ENCODE measurements at places on chromosomes 7 and 10.

- no peak for DNase-seq
These were observed 94.3 kb downstream of the SIRT1 start for GRCh38 chr10:67978749-67979148.

- DNase-seq = peak; percentile 41
These were observed 34.1 kb downstream of the NET1 start for GRCh38 chr10:5446390-5446926.

DNA sequence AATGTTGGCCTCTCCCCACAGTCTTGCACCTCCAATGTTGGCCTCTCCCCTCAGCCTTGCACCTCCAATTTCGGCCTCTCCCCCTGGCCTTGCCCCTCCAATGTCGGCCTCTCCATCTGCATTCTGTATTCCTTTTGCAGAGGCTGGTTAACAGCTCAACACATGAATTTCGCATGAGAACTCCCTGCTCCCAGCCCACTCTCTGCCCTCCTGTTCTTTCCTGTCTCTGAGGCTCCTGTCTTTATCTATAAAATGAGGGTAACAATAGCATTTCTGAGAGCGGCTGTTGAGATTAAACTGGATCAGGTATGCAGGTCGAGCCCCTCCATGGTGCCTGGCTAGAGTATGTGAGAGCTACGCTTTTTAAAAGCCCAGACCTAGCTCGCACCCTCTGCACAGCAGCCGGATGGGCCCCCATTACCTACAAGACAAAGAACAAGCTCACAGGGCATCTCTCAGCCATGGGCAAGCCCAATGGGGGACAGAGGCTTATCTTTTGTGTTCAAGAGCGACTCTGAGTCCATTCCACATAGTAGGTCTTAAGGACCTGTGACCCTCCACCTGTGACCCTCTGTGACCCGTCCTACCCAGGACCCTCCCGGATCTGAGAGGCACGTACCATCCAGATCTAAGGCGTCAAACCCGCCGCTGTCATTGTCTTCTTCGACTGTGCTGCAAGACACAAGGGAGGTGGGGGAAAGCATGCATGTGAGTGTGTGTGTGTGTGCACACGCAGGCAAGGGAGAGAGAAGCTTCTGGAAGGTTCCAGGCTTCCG lies 82.2 kb upstream of the GNA12 start:
- no peak for DNase-seq

GRCh38 chr7:11776039-11776438 lies 56.0 kb downstream of the THSD7A start:
- no peak for DNase-seq

DNA sequence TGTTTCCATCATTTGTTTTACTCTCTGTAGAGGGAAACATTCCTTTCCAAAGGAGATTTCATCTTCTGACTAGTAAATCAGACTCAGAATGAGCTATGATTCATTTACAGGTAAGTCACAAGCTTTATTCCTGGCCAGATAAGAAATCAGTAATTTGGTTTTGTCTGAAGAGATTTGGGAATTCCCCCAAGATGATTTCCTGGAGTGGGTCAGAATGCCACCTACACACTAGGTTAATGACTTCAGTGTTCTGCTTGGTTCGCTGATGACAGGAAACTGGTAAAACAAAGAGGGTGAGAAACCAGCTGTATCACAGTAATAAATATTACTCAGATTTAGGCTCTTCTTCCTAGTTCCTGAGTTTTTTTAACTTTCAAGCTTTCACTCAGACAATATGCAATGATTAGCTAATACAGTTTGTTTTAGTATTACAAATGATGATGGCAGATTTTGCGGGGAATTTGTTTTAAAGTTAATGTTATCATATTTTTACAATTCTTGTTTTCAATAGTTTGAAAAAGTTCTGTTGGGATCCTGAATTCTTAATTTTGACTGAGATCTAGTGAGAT lies 8.3 kb upstream of the ASZ1 start:
- DNase-seq = no peak

GRCh38 chr7:107274506-107274905 lies 105.7 kb downstream of the HBP1 start:
- DNase-seq = no peak

DNA sequence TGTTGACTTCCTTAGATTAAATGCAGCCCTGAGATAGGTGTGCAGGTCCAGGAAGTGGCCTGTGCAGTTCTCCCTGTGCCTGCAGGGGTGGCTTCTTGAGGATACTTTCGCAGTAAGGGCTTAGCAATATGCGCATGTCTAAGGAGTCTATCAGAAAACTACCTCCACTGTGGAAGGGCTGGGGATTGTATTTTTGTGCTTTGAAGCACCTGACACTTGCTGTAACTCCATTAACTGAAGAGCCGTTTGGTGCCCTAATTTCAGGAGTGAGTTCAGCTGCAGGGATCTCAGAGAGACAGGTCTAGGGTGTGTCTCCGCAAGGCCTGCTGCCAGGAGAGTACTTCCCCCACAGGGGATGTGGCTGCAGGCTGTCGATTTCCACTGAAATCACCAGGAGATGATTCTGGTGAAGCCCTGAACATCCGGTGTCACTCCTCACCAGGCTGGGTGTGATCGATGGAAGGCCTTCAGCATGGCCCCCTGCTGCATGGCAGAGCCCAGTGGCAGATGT lies 35.5 kb downstream of the IKZF1 start:
- no peak for DNase-seq

- no peak for DNase-seq
These were observed 470.1 kb upstream of the NRP1 start for GRCh38 chr10:33804584-33804983.

- DNase-seq = no peak
These were observed 256.5 kb downstream of the FRMD4A start for GRCh38 chr10:14074062-14074884.

DNA sequence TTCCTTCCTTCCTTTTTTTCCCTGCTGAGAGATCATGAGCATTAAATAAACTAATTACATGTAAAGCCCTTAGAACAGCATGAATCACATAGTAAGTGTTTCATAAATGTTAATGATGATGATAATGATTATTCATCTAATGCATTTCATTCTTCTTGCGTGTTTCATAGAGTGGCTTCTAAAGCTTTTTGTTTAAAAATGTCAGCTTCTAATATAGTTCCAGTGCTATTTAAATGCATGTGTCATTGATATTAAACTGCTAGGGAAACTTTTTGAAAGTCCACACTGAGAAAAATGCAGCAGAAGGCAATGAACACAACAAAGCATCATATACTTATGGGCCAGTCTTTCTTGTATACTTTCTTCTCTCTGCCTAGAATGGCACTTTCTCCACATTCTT lies 894.8 kb downstream of the REEP3 start:
- no peak for DNase-seq

GRCh38 chr7:155972651-155973390 lies 160.6 kb upstream of the SHH start:
- DNase-seq = no peak

GRCh38 chr7:22931011-22931410 lies 82.9 kb downstream of the HYCC1 start:
- DNase-seq = no peak

GRCh38 chr10:77188000-77188395 lies 449.6 kb downstream of the KCNMA1 start:
- DNase-seq = no peak

- no peak for DNase-seq
These were observed 73.0 kb downstream of the COL26A1 start for GRCh38 chr7:101435461-101436220.
